ENCODE measurements at places on chromosomes 2 and 18.

DNA sequence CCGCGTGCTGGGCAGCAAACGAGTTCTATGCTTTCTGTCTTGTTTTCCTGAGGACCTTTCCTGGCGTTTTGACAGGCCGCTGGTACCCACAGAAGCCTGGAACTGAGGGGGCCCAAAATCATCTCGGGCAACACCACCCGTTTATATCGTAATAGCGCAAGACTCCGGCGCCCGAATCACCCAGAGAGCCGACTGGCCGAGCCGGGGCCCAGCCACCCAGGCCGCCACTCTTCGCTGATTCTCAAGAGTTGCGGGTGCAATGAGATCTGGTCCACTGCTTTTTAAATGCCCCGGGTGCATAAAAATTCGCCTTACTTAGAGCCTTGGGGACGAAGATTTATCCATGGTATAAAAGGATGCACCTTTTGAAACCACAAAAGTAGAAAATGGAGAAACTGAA, 6.2 kb upstream of the SPATA3 start:
- DNase-seq: no peak

DNA sequence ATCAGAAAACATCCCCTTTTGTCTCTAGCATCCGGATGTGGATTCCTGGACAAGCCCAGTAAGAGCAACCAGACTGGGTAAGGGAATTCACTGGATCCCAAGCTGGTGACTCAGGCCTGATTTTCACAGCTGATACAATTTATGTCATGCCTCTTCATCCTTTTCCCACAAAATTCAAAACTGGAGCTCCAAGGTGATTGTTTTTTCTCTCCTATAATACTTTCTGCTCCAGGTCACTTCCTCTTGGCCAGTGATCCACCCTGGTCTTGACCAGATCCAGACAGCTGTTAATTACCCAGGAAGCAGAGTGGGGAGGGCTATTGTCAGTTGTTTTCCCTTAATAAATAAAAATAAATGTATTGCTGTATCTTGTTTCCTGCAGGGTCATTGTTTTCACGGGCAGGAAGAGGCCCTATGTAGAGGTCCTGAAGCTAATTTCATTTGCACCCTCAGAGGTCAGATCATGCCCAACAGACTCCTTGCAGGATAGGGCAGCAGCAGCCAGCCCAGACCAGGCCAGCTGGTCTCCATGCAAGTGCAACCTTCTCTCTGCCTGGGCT, 57.6 kb downstream of the EVA1A start:
- no peak for DNase-seq

DNA sequence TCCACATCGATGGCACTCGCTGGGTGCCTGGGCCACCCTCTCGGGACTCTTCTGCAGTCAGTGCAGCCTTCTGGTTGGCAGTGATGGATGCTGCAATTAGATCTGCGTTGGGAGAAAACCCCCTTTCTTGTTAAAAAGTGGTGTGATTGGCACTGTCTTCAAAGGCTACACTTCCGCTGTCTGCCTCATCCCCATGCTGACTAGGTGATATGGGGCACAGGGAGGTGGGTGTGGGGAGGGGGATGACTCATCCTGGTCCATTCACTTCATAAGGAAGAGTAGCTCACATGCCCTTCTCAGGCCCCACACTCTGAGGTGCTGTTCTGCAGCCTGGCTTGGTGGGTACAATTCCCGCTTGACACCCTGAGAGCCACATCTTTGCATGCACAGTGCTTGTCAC, 77.4 kb downstream of the THNSL2 start:
- DNase-seq: no peak

DNA sequence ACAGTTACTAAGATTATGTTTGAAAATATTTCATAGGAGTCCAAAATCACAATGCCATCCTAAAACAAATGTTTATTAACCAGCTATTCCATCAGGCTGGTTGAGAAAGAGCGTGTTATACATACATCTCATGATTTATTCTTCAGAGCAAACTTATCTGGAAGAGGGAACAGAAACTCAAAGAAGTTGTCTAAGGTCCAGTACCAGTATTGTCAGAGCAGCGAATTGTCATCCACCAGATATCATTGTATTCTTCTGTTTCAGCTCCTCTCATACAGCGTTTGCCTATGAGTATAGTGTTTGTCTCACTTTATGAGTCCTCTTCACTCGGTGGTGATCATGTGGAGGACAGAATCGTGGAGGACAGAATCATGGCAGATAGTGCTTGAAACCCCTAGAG, 238.2 kb downstream of the OSR1 start:
- no peak for DNase-seq

- no peak for DNase-seq
Observed at GRCh38 chr2:31805688-31806087, 205.1 kb downstream of the MEMO1 start.

DNA sequence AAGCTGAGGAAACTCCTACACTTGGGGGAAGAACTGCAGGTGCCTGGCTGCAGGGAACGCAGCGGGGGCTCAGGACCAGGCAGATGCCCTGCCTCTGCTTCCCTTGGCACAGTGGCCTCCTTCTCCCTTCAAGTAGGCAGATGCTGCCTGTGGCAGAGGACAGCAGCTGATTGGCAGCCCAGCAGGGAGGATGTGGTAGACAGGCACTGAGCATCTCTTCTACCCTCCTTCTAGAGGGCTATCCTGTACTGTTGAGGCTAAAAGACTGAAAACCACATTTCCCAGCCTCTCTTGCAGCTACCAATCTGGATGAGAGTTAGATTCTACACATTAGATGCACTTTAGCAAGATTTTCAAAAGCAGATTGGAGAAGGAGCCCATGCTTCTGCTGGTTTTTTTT, 105.7 kb downstream of the MSH2 start:
- no peak for DNase-seq

- DNase-seq: no peak
Observed at GRCh38 chr2:101779190-101779589, 81.7 kb downstream of the MAP4K4 start.

DNA sequence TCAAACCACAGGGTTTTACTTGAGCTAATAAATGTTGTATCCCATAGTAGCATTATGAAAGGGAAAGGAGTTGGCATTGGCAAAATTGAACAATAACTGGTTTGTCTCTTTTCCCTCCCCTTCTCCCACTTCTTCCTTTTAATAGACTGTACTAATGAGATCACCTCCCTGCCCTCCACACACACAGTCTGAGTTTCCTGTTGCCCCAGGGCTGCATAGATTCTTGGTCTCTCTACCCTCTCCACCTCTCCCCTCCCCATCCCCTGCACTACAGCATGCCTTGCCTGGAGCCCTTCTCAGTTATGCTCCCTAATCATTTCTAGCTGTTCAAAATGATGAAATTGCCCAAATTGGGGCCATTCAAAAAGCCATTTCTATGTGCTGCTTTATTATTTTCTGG, 37.2 kb upstream of the NEMP2 start:
- DNase-seq: no peak

DNA sequence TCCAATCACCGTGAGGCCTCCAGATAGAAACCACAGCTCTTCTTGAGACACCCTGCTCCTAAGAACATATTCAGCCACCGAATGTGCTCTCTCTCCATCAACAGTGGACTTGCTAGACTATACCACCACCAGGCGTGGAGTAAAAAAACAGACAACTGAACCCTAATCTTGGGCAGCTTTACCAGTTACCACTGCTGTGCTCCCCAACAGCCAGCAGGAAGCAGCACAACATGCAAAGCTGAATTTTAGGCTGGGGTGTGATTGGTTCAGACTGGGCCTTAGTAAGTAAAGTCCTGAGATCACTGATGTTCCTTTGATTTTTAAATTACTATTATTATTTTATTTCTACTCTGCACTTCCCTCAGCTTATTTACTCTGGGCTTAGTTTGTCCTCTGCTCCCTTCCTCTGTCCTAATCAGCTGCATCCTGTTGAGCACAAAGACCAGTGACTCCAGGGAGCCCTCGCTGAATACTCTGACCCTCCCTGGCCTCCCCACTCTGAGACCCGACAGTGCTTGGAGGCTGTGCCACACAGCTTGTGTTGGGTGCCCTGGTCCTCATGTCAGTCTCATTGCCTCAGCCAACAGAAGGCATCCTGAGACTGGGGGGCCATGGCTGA, 21.9 kb downstream of the MRPL35 start:
- no peak for DNase-seq

DNA sequence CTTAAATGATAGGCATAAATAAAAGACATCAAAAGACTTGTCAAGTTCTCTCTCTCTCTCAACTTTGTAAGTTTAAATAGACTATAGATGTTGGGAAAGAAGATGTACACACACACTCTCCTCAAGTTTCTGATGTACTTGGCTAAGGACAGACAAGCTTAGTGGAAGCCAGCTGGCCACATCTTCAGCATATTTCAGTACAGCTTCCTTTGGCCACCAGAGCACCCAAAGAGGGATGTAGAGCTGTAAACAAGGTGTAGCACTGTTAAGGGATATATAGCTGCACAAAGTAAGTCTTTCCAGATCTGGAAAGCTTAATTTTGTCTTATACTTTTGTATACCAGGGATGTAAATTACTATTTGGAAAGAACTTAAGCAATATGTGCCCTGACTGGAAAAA, 64.3 kb upstream of the MSTN start:
- DNase-seq: no peak

- no peak for DNase-seq
Observed at GRCh38 chr2:167196461-167197252, 308.4 kb downstream of the XIRP2 start.

DNA sequence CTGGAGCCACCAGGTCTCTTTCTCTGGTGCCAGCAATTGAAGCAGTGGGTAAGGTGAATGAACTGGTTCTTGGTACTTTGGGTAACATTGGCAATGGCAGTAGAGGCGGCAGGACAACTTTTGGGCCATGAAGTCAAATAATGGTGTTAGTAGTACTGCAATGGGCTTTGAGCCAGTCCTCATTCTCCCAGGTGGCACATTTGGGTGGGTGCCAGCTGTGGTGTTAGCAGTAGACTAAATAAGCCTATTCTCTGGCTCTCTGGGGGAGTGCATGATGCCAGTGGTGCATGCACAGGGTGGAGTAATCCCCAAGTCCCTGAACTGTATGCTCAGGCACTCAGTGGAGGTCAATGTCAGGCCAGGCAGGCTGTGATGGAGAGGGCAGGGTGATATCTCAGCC, 120.2 kb upstream of the LRRTM4 start:
- no peak for DNase-seq

- no peak for DNase-seq
Observed at GRCh38 chr2:168120730-168121129, 126.7 kb downstream of the STK39 start.

- no peak for DNase-seq
Observed at GRCh38 chr2:81396417-81397019, 1092.0 kb upstream of the LRRTM1 start.

GRCh38 chr2:118240276-118240675, 152.0 kb downstream of the INSIG2 start:
- no peak for DNase-seq

GRCh38 chr2:44952143-44952805, 10.8 kb downstream of the SIX3 start:
- DNase-seq: no peak

- no peak for DNase-seq
Observed at GRCh38 chr2:1518331-1518803, 105.1 kb downstream of the TPO start.

DNA sequence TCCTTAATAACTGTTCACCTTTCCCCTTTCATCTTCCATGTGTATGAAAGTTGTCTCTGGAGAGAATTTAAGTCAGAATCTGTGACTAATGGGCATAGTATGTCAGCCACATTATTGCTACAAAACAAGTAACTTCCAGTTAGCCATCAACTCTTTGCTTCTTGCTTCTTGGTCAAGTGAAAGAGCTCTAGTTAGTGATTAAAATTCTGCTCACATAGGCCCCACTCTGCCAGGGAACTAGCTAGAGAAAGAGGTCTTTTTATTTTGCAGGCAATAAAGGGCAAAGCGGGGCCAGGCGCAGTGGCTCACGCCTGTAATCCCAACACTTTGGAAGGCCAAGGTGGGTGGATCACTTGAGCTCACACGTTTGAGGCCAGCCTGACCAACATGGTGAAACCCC, 64.6 kb downstream of the COLEC12 start:
- no peak for DNase-seq

GRCh38 chr18:3179430-3180089, 40.2 kb downstream of the MYOM1 start:
- no peak for DNase-seq

- DNase-seq: no peak
Observed at GRCh38 chr2:174059178-174059883, 94.2 kb upstream of the SP3 start.

DNA sequence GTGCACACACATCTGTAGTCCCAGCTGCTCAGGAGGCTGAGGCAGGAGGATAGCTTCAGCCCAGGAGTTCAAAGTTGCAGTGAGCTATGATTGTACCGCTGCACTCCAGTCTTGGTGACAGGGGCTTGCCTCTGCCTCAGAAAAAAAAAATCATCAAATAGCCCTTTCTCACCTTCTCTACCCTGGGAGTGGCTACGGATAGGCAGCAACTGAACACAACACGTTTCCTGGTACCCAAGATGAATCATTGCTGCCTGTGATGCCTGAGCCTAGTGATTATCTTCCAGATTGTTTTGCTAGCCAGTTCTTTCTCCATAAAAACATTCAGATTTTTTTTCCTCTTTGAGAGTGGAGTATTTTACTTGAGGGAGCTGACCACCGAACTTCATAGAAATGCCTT, 13.5 kb downstream of the INPP4A start:
- DNase-seq: no peak

GRCh38 chr18:34364699-34365098, 140.0 kb upstream of the NOL4 start:
- no peak for DNase-seq

- DNase-seq: no peak
Observed at GRCh38 chr2:46232860-46233259, 64.3 kb upstream of the EPAS1 start.

- DNase-seq: no peak
Observed at GRCh38 chr2:28282248-28282647, 110.4 kb upstream of the FOSL2 start.

GRCh38 chr2:50995610-50996009, 36.3 kb downstream of the NRXN1 start:
- no peak for DNase-seq

DNA sequence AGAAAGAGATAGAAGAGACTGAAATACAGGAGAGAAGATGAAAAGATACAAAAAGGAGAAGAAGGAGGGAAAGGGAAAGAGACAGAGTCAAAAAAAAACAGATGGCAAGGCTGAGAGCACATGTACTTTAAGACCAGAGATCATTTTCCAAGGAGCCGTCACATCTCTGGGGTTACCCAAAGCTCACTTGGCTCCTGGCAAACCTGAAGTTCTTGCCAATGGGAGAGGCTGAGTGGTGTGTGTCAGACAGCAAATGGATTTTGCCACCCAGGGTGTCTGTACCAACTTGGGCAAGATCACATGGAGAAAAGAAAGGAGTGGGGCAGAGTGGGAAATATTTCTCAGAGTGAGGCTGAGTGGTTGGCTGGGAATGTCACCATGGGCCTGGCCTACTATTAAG, 219.3 kb upstream of the TNP1 start:
- no peak for DNase-seq

GRCh38 chr18:72648481-72648960, 104.4 kb upstream of the CBLN2 start:
- no peak for DNase-seq
